ENCODE measurements at places on chromosomes 5 and 9. TPM values are rescaled to one million over a fixed set of nuclear protein-coding genes. Genes with fewer than 3 reads are reported as not detected.

DNAJC18 gene
- 21.1 TPM for total RNA-seq

LCN9 gene
- total RNA-seq, result not detected

NSG2 gene
- 0.60 TPM for total RNA-seq

LCN2 gene
- total RNA-seq, result not detected

INSL6 gene
- not detected for total RNA-seq

IL5 gene
- total RNA-seq, result not detected

GMCL2 gene
- not detected for total RNA-seq

IFNB1 gene
- not detected for total RNA-seq

FRRS1L gene
- 0.41 TPM for total RNA-seq

PCDHGA3 gene
- total RNA-seq, result 0.85 TPM

PCDHB9 gene
- total RNA-seq, result 5.6 TPM

CD72 gene
- not detected for total RNA-seq

FBXW2 gene
- 68.5 TPM for total RNA-seq

TMEM215 gene
- total RNA-seq, result not detected

SUSD3 gene
- not detected for total RNA-seq

KIAA0825 gene
- 1.2 TPM for total RNA-seq

TLX3 gene
- total RNA-seq, result not detected

CYSRT1 gene
- total RNA-seq, result not detected

BTNL9 gene
- total RNA-seq, result not detected

RAD17 gene
- 19.3 TPM for total RNA-seq

IFNA13 gene
- total RNA-seq, result not detected

ZER1 gene
- 12.9 TPM for total RNA-seq

SMIM33 gene
- not detected for total RNA-seq

PCAT7 gene
- 0.17 TPM for total RNA-seq

LHX3 gene
- 0.11 TPM for total RNA-seq

ADAMTS2 gene
- 0.11 TPM for total RNA-seq
